ENCODE measurements at places on chromosomes 3 and 15.

DNA sequence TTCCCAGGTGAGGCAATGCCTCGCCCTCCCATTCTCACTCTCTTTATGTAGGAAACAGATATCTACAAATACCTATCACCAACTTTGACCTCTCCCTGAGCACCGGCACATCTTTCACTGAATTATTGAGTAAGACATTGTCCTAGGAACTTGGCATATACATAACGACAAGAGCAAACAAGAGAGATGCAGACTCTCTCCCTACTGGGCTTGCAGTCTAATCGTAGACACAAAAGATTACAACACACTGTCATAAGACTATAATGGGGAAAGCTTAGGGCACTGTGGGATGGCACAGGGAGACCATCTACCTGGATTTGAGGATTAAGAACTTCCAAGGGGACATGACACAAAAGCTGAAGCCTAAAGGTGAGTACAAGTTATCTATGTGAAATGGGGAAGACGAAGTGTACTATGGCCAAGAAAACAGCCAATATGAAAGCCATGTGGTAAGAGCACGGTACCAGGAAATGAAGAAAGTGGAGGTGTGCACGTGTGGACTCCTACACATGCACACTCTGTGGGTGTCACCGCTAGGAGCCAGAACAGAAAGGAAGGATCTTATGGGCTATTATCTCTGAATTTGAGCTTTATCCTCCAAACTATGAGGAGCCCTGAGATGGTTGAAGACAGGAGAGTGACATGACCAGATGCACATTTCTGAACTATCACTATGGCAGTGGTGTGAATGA, 218.8 kb upstream of the STRIT1 start:
- DNase-seq, result no peak

DNA sequence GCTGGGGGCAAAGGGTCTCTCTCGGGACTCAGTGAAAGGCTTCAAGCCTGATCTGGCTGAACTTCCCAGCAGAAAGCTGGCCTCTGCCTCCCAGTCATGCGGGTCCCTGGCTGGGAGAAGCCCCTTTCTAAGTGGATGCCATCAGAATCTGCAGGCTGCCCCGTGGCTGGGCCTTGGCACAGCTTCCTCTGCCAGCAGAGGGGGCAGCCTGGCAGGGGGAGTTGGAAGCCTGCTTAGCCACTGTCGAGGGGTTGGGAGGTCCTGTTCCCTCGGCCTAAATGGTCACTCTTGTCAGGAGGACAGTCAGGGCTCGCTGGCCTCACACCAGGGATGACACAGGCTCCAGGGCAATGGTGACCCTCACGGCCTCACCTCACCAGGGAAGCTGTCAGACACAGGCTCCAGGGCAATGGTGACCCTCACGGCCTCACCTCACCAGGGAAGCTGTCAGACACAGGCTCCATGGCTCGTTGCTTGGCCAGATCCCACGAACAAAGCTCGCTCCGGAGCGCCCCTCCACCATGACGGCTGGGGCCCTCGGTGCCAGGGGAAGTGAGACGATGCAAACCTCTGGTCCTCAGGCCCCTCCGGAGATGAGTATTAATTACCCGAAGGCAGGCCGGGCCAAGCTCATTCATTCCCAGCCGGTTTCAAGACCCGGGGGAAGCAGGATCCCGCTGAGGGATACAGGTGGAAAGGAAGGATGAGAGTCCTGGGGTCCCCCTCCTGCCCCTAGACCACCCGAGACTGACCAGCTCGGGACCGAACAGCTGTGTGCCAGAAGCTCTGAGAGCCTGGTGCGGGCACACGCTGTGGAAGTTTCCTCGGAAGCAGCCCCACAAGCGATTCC, 151.0 kb downstream of the CHSY1 start:
- no peak for DNase-seq

DNA sequence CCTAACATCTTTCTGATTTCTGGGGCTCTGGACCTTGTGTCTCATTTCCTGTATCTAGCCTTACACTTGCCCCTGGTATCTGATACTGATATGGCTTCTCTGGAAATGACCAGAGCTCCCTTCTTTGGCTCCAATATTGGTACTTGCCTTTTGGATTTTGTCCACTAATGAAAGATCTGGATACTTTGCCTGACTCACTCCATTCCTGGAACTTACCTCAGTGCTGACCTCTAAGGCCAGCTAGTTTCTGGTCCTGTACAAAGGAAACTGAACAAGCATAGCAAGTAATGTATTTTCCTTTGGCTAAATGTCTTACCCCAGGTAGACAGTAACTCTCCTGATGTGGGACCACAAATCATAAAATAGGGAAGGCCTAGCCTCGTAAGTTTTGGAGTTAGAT, 93.8 kb upstream of the SLC4A7 start:
- DNase-seq, result no peak

GRCh38 chr15:25403771-25404170, 35.1 kb downstream of the UBE3A start:
- DNase-seq, result no peak

GRCh38 chr3:46764206-46764605, 46.5 kb upstream of the PRSS50 start:
- DNase-seq, result no peak

- DNase-seq, result no peak
These were observed 326.3 kb downstream of the ARRDC4 start for GRCh38 chr15:98286831-98287230.

GRCh38 chr3:197029511-197030167, at the start of gene MELTF:
Gene MELTF (minus strand): TSS chr3:197029817. CDS start chr3:197029702, 115 bp downstream.
- DNase-seq, result peak; percentile 86

DNA sequence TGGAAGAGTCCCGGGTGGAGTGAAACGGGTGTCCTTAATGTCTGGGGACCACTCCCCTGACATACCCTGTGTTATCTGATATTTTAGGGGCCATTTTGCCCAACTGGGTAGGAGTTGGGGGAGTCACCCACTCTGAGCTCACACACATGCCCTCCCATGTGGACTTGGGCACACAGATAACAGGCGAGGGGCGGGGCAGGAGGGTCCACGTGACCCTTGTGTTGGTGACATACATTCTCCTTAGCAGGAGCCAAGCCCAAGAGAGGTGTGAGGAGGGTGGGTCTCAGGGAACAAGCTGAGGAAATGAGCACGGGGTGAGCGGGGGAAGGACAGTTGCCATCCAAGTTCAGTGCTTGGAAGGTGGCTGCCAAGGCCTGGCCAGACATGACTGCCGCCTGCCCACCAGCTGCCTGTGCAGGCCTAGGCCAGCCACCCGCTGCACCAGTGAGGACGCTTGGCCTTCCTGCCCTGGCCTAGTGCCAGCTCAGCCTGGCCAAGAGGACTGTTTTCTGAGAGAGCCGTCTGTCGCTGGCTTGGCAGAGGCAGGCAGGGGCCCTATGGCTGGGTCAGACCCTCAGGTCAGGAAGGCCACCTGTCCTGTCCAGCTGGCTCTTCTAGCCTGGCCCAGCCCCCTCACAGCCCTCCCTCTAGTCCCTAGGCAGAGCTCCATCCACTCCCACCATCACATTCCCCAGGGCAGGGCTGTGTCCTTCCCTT, 31.3 kb upstream of the TMEM115 start:
- DNase-seq, result no peak

GRCh38 chr3:10391391-10391790, 70.5 kb upstream of the SEC13 start:
- DNase-seq, result no peak

DNA sequence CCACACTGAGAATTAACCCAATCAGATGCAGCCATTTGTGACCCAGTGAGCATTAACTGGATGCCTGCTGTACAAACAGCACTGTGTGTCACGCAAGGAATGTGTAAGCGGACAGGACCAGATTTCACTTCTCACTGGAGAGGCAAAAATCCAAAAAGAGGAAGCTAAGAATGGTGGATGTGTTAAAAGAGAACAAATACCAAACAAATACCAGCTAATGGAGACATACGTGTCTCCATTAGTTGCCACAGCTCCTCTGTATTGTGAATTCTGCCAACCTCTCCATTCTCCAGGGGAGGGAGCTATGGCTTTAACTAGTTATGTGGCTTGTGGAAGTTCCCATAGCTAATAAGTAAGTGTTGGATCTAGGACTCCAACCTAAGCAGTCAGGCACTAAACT, 2.6 kb downstream of the LTF start:
- no peak for DNase-seq

- no peak for DNase-seq
These were observed 229.0 kb upstream of the SLCO3A1 start for GRCh38 chr15:91624353-91624968.

DNA sequence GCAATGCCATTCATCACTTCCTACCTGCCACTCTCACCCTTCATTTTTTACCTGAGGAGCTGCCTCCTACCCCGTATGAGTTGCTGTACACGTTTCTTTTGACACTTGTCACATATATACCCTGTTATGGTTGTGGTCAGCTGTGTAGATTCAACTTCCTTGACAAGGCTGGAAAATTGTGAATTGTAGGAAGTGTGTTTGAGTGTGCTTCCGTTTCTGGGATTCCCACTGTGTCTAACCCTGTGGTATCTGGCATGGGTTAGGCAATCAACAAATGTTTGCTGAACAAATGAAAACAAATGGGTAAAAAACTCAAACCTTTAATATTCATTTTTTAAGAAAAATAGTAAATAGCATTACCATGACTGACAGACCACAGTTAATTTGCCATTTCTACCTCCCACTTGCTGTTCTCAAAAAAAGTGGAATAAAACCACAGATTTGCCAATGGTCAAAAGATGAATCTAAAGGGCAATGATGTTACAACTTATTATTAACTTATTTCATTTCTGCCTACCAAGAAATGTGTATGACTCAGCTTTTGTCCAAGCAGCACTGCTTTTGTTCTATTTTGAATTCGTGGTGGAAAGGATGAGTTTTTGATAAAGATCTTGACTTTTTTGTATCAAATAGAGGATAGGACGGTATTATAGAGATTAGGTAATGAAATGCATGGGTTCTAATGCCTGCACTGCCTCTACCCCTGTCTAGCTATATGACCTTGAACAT, 404.6 kb downstream of the LPP start:
- DNase-seq, result no peak

GRCh38 chr3:42009456-42009855, 47.6 kb upstream of the ULK4 start:
- DNase-seq, result no peak

GRCh38 chr3:63228087-63228486, 50.0 kb upstream of the SYNPR start:
- no peak for DNase-seq

DNA sequence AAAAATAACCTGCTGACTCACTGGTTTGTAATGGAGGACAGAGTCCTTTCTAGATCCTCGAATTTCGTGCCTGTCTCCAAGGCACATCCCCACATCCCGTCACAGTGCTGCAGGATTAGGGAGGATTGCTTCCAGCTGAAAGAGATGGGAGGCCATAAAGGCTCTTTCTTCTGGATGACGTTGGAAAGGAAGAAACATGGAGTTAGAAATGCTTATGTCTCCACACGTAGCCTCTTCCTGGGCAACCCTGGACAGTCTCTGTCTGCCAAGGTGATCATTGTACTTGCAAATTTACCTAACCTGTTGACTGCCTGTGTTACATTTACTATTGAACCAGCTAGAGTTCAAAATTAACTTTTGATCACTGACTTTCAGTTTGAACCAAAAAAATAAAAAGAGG, 27.6 kb upstream of the VILL start:
- DNase-seq, result no peak

GRCh38 chr3:16187213-16187790, 12.8 kb downstream of the GALNT15 start:
- DNase-seq, result no peak

- DNase-seq, result no peak
These were observed 614.8 kb upstream of the BCHE start for GRCh38 chr3:166451997-166452396.

DNA sequence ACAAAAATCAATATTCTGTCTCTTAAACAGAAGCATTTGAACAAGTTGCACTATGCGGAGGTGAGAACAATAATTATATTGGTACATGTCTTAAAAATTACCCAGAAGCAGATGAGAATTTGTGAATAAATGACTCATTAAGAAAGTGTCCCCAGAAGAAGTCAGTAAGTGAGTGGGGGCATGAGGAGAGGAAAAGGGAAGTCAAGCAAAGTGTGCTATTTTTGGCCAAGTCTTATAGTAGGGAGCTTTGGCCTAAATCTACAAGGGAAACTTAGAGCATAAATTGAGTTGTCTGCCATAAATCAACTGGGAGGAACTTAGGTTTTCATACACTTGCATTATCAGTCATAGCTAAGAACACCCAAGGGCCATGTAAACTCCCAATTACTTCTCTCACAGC, 86.9 kb upstream of the SATB1 start:
- no peak for DNase-seq

DNA sequence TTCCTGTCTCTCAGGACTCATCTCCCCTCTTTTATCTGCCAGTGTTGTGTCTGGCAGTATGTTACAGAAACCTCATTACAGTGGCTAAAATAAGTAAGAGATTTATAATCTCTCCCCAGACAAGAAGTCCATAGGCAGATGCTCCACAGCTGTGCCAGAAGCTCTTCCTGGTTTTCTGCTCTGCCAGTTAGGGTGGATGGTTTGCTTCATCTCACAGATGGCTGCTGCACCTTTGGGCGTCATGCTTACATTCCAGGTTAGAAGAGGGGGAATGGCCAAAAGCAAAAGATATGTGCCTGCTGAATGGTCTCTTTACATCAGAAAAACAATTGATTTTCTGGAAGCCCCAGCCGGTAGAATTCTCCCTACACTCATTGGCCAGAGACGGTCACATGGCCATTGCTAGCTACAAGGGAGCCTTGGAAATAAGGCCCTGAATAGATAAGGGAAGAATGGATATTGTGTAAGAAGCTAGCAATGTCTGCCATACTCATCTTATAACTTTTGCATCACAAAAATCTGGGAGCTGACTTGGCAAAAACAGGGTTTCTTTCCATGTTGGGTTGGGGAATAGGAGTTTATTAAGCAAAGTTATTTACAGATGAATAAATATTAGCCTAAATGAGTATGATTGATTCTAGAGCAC, 91.1 kb downstream of the PDCD6IP start:
- no peak for DNase-seq

DNA sequence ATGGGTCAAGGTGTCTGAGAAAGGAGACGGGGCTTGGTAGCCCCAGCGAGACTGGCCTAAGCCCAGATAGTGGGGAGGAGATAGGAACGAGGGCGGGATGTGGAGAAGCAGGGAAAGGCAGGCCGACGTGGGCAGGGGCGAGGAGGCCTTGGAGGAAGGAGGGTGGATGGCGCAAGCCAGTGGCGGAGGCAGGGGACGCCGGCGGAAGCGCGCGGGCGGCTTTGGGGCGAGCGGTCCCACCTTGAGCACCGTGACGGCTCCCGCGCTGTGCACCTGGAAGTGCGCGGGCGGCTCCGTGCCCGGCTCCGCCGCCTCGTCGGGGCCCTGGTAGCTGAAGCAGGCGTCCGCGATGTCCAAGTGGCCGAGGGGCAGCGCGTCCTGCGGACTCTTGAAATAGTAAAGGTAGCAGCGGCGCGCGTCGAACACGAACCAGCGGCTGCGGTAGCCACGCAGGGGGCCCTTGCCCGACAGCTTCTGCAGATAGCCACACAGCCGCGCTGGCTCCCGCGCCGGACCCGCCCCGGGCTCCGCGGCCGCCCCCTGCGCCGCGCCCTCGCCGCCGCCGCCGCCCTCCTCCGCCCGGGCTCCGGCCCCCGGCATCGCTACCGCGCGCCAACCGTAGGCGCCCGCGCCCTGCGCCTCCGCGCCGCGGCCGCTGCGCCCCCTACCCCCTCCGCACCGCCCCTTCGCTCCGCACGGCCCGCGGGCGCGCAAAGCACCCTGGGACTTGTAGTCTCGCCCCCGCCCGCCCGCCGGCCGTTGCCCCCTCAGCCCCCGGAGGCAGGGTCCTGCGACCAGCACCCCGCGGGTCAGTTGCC, at the start of gene TBC1D2B:
TBC1D2B (minus strand) TSS at position 659 of the 818 bp plus-strand sequence; CDS start at position 600, 59 bp downstream.
- DNase-seq, result peak; percentile 67

- no peak for DNase-seq
These were observed 179.0 kb downstream of the P3H2 start for GRCh38 chr3:189941679-189942078.
